Activated CD4-positive, alpha-beta memory T cell treated with anti-CD3 and anti-CD28 coated beads for 36 hours (primary cell): ENCODE measurements at places on chromosomes 1 and 21. TPM values are rescaled to one million over a fixed set of nuclear protein-coding genes. Genes with fewer than 3 reads are reported as not detected.

The TCHHL1 gene
- total RNA-seq, result not detected

The SPATA1 gene
- 3.8 TPM for total RNA-seq

The CFH gene
- total RNA-seq, result 2.7 TPM

The GJA9 gene
- not detected for total RNA-seq

The HPCAL4 gene
- 0.43 TPM for total RNA-seq

The SH2D2A gene
- 294 TPM for total RNA-seq

The C4BPB gene
- total RNA-seq, result 0.39 TPM

The CNIH3 gene
- 0.63 TPM for total RNA-seq

GRCh38 chr1:232211149-232211548 lies 418.8 kb downstream of the SIPA1L2 start:
- peak; percentile 9 for DNase-seq

GRCh38 chr1:102550729-102551384 lies 554.1 kb upstream of the OLFM3 start:
- peak; percentile 9 for DNase-seq

- no peak for DNase-seq
These were observed 135.0 kb downstream of the FOXD2 start for GRCh38 chr1:47572731-47573430.

GRCh38 chr21:46442938-46443337 lies 15.8 kb upstream of the DIP2A start:
- no peak for DNase-seq

DNA sequence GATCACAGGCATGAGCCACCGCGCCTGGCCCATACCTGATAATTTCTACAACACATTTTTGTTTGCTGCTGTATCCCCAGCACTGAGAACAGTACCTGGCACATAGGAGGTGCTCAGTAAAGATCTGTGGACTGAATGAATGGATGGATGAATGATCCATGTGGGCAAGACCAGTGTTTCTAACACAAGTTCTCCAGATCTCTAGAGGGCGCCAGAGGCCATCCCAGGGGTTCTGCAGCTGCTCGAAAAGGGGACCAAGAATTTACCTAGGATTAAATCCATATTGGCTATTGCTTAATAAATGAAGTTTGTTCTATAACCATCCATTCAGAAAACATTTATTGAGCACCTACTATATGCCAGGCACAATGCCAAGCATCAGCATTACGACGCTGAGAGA lies 167.7 kb downstream of the ACTL8 start:
- peak; percentile 13 for DNase-seq

DNA sequence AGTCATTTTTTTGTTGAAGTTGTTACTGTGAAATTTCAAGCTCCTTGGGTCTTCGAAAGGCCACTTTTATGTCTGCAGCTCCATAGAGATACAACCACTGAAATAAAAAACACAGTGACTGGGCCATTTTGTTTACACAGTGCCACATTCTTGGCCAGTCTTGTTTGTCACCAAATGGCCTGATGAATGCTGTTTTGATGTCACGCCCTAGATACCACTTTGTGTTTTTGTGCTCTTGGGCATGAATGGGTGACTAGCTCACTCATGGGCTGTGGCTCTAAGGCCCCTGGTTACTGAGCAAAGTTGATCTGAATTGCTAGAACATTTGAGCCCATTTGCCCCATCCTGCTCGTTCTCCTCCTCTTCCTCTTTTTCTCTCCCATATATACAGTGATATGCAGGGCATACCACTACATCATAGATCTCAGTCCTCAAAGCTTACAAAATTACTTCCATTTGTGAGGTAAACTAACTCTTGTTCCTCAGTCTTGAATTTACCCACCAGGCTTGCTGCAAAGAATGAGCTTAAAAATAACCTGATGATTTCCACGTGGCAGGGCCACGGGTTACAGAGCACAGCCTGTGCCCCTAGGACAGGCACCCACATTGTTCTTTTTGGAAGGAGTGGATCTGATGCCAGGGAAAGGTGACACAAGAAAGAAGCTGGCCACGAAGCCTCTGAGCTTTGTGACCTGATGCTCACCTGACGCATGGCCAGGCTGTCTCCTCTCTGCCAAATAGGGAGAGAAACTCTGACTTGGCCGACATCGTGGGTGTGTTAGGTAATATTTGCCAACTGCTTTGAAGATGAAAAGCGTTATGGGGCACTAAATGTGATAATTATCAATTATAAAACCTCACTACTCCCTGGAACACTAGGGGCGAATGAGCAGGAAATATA lies 92.4 kb downstream of the RUNX1 start:
- DNase-seq, result no peak

DNA sequence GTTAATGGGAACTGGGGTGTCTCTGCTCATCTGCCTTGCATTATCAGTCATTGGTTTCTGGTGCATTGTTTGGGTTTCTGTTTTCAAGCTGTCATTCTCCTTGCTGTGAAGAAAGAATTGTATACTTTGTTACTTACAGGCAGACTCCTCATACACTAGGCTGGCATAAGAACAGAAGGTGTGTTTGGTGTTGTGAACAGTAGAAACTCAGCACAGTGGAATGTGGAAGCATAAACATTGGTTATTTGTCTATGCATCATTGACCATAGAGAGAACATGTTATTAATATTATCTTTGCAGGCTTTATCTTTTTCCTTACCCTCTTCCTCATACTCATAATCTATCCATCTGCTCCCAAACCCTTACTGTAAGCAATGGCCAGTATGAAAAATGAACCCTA lies 18.2 kb downstream of the C1orf87 start:
- no peak for DNase-seq

DNA sequence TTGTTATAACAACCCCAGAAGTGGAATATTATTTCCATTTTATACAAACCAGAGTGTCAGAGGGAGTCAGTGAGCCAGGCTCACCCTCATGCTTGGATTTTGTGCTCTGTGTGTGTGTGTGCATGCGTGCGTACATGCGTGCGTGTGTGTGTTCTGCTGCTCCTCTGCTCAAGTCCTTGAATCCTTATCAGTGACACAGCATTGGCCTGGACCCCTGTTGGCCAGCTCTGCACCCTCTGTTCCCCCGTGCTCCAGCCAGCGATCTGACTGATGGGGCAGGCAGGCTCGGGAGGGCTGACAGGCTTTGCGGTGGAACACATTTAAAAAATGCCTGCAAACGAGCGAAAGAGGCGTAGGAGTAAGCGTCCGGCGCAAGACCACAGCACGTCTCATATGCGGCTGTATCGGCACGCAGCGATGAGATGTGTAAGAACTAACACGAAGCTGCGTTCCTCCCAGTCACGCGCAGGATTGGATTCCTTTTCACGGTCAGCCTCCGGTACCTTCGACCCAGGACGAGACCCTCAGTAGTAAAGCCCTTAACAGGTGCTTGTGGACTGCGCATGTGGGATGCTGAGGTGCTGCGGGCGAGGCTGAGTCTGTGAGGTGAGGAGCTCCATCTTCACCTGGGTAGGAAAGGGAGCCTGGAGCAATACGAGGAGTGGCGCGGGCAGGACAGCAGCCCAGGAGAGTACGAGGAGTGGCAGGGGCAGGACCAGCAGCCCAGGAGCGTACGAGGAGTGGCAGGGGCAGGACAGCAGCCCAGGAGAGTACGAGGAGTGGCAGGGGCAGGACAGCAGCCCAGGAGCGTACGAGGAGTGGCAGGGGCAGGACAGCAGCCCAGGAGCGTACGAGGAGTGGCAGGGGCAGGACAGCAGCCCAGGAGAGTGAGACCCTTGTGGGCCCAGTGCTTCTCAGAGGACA lies 130.9 kb downstream of the GALNT2 start:
- DNase-seq, result no peak

GRCh38 chr1:64537942-64538341 lies 68.0 kb downstream of the CACHD1 start:
- DNase-seq, result no peak

- DNase-seq, result no peak
These were observed 74.3 kb upstream of the ADAR start for GRCh38 chr1:154682254-154682653.

DNA sequence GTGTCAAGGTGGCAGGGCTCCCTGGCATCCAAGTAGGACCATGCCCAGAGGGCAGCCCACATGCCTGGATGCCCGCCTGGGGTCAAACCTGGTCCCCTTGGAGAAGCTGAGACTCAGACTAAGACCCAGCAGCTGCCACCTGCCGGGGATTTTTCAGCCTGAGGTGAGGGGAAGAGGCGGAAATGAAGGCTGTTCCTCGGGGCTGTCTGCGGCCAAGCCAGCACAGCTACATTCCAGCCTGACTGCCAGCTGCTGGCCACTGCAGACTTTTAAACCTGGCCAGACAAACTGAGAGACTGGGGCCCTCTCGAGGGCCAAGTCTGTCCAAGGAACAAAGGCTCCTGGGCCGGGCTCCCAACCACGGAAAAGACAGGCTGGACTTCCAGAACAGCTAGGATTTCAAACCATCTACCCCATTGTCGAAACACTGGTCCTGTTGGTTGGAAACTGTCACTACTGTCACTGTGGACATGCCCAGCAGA lies 21.9 kb upstream of the PLEKHG5 start:
- no peak for DNase-seq

DNA sequence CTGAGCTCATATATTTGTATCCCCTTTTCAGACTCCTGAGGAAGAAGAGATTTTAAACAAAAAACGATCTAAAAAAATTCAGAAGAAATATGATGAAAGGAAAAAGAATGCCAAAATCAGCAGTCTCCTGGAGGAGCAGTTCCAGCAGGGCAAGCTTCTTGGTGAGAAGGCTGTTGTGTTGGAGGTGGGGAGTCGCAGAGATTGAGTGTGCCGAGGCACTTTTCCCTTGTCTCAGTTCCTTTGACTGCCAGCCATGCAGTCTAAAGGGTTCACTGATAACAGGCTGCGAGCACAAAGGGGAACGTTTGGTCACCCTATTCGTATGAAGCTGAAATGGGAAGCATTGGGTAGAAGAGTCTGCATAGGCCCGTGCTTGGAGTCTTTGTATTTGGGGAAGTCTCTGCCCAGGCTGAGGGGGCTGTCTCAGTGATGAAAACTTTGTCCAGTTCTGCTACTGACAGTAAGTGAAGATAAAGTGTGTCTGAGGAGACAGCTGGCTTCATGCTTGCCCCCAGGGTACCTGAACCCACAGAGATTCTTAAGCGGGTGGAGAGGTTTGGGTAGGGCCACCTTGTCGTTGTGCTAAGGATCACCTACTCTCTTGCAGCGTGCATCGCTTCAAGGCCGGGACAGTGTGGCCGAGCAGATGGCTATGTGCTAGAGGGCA lies 2.8 kb downstream of the RPS8 start:
- no peak for DNase-seq

- DNase-seq, result no peak
These were observed 402.2 kb downstream of the GPATCH2 start for GRCh38 chr1:217228689-217229088.

DNA sequence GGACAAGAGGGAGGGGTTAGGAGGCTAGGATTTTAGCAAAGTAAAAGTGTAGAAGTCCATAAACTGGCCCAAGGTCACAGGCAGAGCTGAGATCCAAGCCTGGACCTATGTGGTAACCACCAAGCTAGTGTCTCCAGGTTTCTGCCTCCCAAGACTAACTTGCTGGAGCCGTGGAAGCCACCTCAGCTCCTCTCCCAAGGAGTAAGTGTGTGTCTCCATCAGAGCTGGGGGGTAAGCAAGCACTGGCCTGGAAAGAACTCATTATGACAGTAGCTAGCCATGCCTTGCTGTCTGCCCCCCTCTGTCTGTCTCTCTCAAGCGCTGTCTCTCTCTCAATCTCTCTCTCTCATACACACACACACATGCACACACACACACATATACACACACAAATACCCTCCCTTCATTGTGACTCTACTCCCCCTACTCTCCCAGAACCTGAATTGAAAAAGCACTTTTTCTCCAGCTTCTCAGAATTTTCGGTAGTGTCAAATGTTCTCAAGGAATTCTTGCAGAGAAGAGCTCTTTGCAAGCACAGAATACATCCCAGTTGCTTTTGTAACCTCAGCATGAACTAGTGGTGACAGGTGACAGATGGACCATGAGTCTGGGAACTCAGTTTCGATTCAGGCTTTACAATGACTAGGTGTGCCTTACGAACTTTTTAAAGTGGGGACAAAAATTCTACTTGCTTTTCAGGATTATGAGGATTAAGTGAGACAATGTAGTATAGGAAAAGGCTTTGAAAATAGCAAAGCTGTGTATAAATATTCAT lies 238.0 kb upstream of the FGGY start:
- no peak for DNase-seq

- peak; percentile 36 for DNase-seq
These were observed 3.8 kb downstream of the LCA5L start for GRCh38 chr21:39441502-39442475.

DNA sequence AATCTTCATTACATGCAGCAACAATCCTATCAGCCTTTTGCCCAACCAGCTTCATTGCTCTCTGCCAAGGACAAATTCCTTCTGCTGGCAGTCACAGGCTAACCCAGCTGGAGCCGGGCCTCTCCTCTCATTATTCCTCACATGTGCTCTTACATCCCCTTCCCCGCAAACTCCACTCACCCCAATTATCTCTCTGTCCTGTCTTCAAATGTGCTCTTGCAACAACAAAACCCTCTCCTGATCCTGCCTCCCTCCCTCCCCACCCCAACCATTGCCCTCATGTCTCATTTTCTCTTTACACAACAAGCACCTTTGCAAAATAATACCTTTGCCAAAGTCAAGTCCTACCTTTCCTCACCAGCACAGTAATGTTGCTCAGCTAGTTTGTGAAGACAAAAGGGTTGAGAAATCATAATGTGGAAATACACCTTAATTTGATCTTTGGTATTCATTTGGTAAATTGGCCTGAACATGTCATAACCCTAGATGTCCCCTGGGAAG lies 36.0 kb upstream of the DHCR24 start:
- no peak for DNase-seq

- DNase-seq, result no peak
These were observed 203.1 kb upstream of the GALNT2 start for GRCh38 chr1:229863651-229864545.

GRCh38 chr1:94642617-94643321 lies 101.2 kb upstream of the F3 start:
- no peak for DNase-seq
